ENCODE measurements at places on chromosomes 11 and 22. TPM values are rescaled to one million over a fixed set of nuclear protein-coding genes. Genes with fewer than 3 reads are reported as not detected.

TNNT3 gene
- not detected for total RNA-seq

DNA sequence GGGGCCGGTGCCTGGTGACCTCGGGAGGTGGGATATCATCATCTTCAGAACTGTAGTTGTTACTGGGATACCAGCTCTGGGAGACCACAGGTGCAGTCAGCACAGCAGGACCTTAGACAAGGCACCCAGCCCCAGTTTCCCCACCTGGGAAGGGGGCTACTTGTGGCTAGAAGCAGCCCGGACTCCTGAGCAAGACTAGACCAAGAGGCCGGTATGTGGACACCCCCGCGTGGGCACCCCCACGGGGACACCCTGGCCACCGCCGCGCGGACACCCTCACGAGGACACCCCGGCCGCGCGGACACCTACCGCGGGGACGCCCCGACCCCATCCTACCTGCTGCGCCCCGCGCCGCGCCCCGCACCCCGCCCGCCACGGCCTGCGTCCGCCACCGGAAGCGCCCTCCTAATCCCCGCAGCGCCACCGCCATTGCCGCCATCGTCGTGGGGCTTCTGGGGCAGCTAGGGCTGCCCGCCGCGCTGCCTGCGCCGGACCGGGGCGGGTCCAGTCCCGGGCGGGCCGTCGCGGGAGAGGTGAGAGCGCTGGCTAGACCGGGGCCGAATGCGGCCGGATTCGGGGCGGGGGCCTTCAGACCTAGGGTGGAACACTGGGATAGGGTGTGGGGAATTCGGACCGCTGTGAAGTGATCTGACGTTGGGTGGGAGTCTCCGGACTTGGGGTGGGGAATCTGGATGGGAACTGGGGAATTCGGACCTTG lies at the start of the genes COMT and TXNRD2:
COMT (plus strand) TSS at position 408 of the 718 bp plus-strand sequence. CDS start 20,755 bp downstream, outside the sequence.
TXNRD2 (minus strand) TSS at position 454 of the 718 bp plus-strand sequence; CDS start at position 439, 15 bp downstream.
- DNase-seq = peak; percentile 95

P4HA3 gene
- total RNA-seq = 0.22 TPM

DNA sequence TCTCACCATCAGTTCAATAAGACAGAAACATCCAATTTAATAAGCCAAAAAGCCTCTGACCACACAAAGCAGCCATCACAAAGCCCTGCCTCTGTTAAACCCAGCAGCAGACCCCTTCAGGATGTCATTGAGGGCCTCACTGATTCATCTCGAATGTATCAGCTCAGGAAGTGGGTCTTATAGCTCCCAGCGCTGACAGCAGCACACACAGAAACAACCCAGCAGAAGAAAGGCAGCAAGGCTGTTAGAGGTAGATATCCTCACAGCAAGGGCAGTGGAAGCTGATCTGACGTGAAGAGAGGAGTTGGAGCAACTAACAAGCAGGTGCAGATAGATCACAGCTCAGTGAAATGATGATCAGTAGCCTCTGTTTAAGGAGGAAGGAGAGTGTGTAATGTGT lies 86.2 kb upstream of the NCAM1 start:
- DNase-seq = no peak

GRCh38 chr11:32574421-32574820 lies 9.2 kb upstream of the EIF3M start:
- no peak for DNase-seq
